ENCODE measurements at places on chromosomes 16 and 17.

GRCh38 chr17:58722274-58722673 is 29.9 kb downstream of the RAD51C start:
- no peak for DNase-seq

GRCh38 chr17:45123930-45124796 is 8.2 kb downstream of the PLCD3 start:
- DNase-seq = no peak

GRCh38 chr17:1362964-1363363 is 37.1 kb downstream of the YWHAE start:
- DNase-seq = no peak

DNA sequence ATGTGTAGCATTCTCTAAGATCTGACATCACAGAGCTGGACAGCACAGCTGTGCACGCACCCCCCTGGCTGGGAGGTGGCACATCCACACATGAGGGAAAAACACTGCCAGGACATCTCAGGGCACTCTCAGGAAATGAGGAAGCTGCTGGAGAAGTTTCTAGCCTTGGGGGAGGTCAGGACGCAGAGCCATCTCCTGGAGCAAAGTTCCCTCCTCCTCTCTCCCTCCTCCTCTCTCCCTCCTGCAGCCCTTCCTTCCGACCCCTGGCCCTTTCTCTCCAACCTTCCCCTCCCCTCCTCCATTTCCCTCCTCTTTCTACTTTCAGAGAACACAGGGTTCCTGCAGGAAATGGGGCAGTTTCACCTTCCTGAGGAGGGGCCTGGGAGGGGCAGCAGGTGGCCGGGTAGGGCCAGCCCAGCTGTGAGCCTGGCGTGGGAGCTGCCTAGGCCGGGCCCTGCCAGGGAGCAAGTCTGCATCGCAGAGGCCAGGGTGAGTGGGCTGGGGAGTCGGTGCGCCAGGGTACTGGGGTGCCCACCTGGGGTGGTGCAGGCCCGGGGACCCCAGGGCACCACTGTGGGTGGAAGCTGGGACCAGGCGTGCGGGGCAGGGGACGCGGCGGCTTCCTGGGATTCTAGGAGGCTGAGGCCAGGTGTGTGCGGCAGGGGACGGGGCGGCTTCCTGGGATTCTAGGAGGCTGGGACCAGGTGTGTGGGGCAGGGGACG is at the start of gene DPEP1:
TSS of gene DPEP1 (plus strand) at position 412 of the 723 bp plus-strand sequence. CDS start 16,769 bp downstream, outside the sequence.
- DNase-seq = no peak

DNA sequence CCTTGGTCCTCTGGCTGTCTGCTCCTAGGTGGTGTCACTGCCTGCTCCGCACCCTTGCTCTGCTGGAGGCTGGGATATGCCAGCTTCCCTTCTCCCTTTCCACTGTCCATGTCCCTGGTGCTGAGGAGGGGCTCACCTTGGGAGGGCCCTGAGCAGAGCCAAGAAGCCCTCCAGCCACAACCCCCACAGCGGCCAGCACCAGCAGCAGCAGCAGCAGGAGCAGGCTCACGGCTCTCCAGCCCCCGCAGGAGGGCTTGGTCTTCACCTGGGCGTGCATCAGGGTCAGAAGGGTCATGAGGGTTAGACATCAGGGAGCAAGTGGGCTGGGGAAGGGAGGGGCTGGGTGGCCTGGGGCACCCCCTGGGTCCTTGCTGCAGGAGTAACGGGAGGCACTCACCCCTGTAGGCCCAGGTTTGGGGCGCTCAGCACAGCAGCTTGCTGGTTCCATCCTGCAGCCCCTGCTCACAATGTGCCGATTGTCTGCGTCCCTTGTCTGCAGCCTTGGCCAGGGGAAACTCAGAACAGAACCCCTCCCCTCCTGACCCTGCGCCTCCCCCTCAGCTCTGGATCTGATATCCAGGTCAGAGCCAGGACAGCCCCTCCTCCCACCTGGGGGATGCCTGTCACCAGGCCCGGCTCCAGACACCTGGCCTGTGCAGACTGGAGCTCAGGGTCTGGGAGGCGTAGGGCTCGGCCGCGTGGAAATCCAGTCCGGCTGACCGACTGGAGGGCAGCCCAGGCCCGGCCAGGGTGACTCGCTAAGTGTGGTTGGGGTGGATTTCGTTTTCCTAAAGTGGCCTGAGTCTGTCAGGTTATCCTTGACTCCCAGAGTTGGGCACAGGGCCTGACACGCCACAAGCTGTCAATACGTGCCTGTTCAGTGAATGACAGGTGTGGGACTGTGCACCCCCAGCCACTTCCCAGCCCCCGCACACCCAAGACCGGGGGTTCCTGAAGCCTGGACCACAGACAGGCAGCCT is at the start of gene BRICD5:
TSS of gene BRICD5 (minus strand) at position 478 of the 980 bp plus-strand sequence. CDS start at position 448, 30 bp downstream.
- DNase-seq = no peak

GRCh38 chr17:72472106-72472505 is 351.3 kb downstream of the SOX9 start:
- no peak for DNase-seq

DNA sequence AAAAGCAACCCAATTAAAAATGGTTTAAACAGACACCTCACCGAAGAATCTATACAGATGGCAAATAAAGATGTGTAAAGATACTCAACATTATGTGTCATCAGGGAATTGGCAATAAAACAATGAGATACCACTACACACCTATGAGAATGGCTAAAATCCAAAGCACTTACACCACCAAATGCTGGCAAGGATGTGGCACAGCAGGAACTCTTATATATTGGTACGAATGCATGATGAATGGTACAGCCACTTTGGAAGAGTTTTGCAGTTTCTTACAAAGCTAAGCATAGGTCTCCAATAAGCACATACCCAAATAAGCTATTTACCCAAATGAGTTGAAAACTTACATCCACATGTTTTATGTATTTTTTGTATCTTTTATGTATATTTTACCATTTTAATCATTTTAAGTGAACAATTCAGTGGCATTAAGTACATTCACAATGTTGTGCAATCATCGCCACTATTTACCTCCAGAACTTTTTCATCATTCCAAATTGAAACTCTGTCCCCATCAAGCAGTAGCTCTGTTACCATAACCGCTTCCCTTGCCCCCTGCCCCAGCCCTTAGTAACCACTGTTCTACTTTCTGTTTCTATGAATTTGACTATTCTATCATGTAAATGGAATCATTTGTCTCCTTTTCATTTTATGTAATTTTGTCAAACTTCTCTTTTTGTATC is 6.7 kb upstream of the ALDH3A2 start:
- DNase-seq = no peak

- DNase-seq = no peak
These were observed 72.9 kb upstream of the PMFBP1 start for GRCh38 chr16:72244853-72245252.

- DNase-seq = no peak
These were observed 251.6 kb downstream of the C16orf95 start for GRCh38 chr16:87065446-87066132.

DNA sequence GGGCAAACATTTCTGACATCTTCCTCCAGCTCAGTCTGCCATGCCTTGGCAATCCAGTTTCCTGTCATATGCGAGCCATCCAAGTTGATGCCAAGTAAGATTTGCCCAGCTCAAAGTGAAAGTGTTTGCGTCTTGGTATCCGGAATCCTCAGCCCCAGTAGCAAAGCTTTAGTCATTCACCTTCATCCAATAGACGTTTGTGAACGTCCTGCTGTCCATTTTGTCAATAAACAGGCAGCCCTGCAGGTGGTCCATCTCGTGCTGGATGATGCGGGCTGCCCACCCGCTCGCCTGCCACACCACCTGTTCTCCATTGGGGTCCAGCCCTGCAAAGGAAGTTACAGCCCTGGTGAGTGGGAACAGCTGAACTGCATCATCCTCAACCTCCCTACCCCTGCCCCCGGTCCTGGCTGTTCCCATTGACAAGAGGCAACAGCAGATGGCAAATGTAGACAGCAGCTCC is 1.5 kb downstream of the PDF start:
- DNase-seq = no peak

- no peak for DNase-seq
These were observed 600.9 kb downstream of the CDH8 start for GRCh38 chr16:61435346-61435745.

GRCh38 chr16:87681981-87682570 is 79.8 kb downstream of the JPH3 start:
- no peak for DNase-seq

- no peak for DNase-seq
These were observed 246.9 kb upstream of the KCNJ16 start for GRCh38 chr17:69828087-69828486.

Data from NCI-H1436 treated with DMSO at 0.1 percent for 48 hours (cell line).